ENCODE measurements at places on chromosomes 3 and 15.
A peak's percentile ranks its signal among the peaks of the same experiment; 100 is the strongest.

- no peak for DNase-seq
These were observed 520.3 kb upstream of the EPHA6 start for GRCh38 chr3:96294143-96294542.

- no peak for DNase-seq
These were observed 6.0 kb upstream of the LIPH start for GRCh38 chr3:185558395-185558794.

DNA sequence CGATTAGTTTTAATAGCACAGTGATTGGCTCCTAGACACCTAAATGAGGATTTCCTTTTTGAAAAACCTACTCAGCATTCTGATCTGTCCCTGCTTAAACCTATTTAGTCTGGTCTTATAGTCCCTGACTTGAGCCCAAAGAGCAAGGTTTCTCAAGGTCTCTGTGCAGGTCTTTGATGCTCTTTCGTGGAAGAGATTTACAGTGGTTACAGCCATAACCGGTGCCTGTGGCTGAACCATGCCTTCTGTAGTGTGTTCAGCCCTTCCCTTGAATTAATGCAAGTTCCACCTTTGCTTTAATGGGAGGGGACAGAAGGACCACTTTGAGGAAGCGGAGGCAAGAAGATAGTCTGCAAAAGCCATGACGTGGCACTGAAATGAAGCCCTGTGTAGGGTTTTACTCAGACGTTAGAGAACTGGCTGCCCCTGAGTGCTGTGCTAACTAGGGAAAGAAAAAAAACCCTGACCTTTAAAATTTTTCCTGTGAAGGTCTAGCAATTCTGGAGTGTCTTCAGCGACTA, 43.0 kb downstream of the ZBTB38 start:
- no peak for DNase-seq

- DNase-seq = no peak
These were observed 26.3 kb upstream of the EDEM1 start for GRCh38 chr3:5160940-5161858.

GRCh38 chr15:63057468-63058345, 15.2 kb downstream of the TPM1 start:
- DNase-seq = no peak

- no peak for DNase-seq
These were observed 1.1 kb upstream of the CSK start for GRCh38 chr15:74780523-74781430.

- no peak for DNase-seq
These were observed 1693.9 kb downstream of the SI start for GRCh38 chr3:163384383-163384782.

- no peak for DNase-seq
These were observed 47.8 kb downstream of the SLC41A3 start for GRCh38 chr3:126036056-126036549.

DNA sequence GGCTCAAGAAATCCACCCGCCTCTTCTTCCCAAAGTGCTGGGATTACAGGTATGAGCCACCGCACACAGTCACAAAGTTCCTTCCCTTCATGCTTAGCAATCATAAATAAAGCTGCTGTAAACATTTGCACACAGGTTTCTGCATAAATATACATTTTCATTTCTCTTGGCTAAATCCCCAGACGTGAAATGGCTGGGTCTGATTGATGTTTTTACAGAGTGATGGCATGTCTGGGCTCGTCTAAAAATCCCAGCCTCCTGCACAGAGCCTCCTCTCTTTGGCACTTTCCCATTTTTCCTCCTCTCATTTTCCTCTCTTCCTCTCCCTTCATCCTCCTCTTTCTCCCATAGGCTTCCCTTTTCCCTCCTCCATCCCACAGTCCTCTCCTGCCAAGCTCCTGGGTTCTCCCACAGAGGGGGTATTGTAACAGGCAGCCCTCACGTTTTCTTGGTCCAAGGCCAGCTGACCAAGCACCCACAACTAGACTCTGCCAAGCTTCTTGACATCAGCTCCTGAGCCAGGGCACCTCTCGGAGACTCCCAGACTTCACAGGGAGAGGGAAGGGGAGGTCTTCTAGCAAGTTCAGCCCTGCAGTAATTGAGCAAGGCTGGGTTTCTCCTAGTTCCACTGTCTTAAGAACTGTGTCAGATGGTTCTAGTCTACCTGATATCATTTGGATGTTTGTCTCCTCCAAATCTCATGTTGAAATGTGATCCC, 10.5 kb upstream of the PLA2G4E start:
- no peak for DNase-seq

GRCh38 chr3:70464465-70464864, 152.0 kb upstream of the MDFIC2 start:
- no peak for DNase-seq

DNA sequence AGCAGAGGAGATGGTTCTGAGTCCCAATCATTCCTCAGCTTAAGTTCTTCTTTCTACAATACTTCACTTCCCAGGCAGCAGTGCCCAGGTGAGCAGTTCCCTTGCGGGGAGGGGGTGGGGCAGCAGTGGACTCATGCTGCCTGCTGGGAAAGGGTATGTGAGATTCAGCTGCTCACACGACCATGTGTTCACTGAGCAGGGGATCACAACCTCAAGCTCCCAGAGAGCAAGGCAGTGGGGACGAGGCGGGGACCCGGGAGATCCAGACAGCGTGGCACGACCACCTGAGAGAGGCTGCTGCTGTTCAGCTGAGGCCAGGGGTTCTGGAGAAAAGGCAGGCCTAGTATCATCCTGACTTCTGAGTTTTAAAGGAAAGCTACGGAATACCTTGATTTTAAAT, 166.6 kb downstream of the XXYLT1 start:
- no peak for DNase-seq

GRCh38 chr3:77835921-77836320, 796.0 kb downstream of the ROBO2 start:
- no peak for DNase-seq

DNA sequence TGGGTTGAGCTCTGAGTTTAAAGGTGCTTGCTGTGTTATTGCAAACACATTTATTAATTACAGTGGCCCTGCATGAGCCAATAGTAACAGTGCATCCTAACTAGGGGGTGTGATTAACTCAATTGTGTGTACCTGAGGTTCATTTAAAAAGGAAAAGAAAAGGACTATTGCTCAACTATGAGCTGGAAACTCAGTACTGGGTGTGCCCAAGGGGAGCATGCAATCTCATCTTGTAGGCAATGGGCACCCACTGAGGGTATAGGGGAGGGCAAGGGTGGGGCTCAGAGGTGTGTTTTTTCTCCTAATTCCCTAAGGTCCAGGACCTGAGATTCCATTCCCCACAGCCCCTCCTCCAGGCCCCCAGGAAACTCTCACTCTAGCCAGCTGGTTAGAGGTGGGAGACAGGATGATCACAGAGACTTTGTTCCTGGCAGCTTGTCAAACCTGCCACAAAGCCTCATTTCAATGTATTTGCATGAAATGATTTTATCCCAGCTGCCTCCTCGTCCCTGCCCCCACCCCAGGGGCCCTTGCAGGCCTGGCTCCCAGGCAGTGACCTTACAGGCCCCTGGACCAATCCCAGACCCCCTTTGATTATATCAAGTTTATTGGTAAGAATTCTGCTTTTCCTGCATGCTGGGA, 220.7 kb downstream of the TBC1D2B start:
- no peak for DNase-seq

GRCh38 chr15:90530250-90531051, 728 bp downstream of the CRTC3 start:
- no peak for DNase-seq

GRCh38 chr3:147237991-147238390, 168.4 kb downstream of the ZIC4 start:
- no peak for DNase-seq

DNA sequence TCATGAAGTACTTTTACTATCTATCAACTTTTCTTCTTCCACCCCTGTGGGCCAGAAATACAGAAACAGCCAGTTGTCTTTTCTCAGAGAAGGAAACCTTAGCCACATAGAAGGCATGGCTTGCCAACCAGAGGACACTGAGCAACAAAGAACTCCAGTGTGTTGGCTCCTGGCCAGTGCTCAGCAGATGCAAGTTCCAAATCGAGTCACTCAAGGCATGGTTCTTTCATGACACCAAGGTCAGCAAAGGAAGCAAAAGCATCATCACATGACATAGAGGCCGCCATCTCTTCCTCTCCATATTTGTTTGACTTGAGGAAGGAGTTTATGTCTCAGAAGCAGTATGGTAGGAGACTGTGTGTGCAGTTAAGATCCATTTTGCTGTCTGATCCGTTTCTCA, 92.2 kb downstream of the MYLK start:
- no peak for DNase-seq

DNA sequence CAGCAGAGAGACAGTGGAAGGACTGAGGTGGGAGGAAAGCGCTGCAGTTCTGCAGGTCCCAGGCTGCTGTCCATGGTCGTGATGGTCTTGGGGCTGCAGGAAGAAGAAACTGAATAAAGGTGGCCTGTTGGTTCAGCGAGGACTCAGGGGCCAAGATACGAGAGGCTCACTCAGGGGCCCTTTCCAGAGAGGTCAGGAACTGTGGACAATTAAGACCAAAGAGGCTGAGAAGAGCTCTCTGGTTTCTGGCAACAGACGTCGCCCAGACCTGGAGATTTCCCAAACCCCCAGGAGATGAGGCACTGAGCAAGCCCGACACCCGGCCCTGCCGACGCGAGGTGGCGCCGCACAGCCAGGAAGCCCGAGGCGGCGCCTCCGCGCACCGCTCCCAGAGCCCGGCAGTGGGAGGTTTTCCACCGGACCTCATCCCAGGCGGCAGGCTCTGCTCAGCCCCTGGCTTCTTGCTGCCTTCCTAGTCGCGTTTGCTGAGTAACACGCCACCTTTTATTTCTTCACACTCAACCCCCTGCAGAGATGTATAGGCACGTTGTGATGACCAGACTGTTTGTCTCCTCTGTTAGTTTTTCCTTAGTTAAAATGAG, 56.4 kb upstream of the ARRDC4 start:
- DNase-seq = peak; percentile 3

GRCh38 chr3:61666615-61667330, 105.4 kb downstream of the PTPRG start:
- no peak for DNase-seq

DNA sequence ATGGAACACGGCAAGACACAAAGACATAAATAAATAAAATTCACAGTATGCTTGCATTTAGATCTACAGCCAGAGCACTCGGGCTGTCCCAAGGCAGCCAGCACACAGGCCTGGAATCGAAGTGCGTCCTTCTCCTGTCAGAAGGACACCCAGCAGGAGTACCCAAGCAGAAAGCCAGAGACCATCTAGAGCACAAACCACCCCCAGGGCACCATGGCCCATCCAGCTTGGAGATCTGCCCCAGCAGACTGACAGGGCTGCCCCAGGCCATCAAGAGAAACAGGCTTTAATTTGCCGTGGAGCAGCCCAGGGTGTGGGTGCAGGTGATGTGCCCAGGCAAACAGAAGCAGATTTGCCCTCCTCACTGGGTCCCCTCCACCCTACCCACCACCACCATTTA, 7.8 kb upstream of the SPATA12 start:
- no peak for DNase-seq

GRCh38 chr15:68791431-68792283, 29.0 kb downstream of the ANP32A start:
- no peak for DNase-seq

- no peak for DNase-seq
These were observed 77.4 kb downstream of the RBPMS2 start for GRCh38 chr15:64697911-64698369.

GRCh38 chr3:155549087-155549486, 195.8 kb downstream of the PLCH1 start:
- no peak for DNase-seq

- DNase-seq = no peak
These were observed 172.5 kb upstream of the LRIG1 start for GRCh38 chr3:66673293-66673692.

DNA sequence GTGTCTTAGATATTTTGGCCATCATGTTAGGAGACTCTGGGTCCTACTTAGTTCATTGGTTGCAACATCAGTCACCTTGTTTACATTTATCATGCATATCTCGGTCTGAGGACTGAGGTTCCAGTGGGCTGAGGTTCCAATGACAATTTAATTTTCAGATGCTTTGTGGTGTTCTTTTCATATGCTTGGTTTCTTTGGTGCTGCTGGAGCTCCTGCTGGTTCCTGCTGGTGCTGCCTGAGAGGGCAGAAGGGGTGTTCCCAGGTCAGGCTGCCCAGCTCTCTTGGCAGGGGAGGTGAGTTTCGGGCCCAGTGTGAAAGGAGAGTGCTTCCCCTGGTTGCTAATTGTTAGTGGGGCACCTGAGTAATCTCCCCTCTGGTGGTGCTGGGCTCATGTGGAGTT, 6.9 kb upstream of the KLHL40 start:
- no peak for DNase-seq

GRCh38 chr15:99132122-99132521, 27.2 kb downstream of the SYNM start:
- no peak for DNase-seq

GRCh38 chr3:192207651-192208050, 519.7 kb downstream of the FGF12 start:
- DNase-seq = peak; percentile 81

GRCh38 chr3:39378088-39378487, 5.1 kb upstream of the SLC25A38 start:
- DNase-seq = no peak

GRCh38 chr3:58754074-58754473, 87.5 kb upstream of the FAM3D start:
- no peak for DNase-seq

DNA sequence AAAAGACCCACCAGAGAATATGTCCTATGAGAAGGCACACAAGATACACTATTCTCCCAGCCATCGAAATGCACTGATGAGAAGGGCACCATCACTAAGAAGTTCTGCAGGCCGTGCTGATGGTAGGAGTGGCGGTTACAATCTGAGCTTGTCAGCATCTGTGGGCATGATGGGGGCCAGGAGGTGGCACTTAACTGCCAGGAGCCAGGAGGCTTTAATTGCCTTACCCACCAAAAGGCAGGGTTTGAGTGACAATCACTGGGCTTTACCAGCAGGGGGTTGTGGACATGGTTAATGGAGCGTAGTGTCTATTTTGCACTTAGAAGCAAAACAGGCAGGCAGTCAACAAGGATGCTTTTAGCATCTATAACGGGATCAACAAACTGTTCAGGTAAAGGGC, 16.0 kb upstream of the SQOR start:
- DNase-seq = no peak

- no peak for DNase-seq
These were observed 15.4 kb downstream of the BCL2L10 start for GRCh38 chr15:52097180-52097579.

DNA sequence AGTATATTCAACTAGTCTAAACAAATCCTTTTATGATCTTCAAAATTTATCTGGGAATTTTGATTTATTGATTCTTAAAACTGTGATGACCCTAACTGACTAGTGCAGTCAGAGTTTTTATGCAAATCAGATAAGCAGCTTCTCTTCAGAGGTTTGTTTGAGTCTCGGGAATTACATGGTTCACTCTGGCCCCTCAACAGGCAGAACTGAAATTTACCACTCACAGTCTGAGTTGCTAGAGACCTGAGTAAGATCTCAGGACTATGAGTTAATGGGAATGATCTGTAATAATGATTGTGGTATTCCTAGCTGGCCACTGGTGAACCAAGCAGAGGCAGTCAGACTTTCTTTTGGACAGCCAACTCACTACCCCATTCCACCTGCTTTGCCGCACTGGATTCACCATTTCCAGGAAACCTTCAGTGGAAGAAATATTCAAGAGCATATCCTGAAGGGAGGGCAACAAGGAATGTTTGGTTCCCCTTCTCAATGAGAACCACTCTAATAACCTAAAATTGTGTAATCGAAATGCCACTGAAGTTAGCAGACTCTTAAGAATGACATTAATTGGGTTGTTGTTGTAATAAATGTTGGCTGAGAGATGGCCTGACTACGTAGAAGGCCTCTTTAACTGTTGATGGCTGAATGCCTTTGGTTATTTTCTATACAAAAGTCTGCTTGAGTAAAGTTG, 11.5 kb upstream of the DNAJC13 start:
- no peak for DNase-seq

- DNase-seq = no peak
These were observed 57.9 kb downstream of the ACAP2 start for GRCh38 chr3:195384952-195385351.

- DNase-seq = no peak
These were observed 748.6 kb upstream of the GBE1 start for GRCh38 chr3:82509951-82510603.

Data from DMS153 (cell line).